ENCODE measurements at places on chromosomes 3 and 15. TPM values are rescaled to one million over a fixed set of nuclear protein-coding genes. Genes with fewer than 3 reads are reported as not detected.

GOLGA8S gene
- not detected for total RNA-seq

DNA sequence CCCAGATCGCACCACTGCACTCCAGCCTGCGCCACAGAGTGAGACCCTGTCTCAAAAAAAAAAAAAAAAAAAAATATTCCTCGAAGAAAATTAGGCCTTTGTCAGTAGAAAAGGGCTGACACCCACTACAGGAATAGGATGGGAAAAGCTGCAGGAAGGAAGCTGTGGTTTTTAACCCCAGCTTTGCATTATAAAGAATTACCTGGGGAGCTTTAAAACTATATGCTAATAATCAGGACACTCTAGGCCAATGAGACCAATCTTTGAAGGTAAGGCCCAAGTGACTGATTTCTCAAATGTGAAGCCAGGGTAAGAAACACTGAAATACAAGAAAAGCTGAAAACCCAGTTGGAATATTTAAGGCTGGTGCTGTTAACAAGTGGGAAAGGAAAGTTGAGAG lies 74.3 kb downstream of the RBPMS2 start:
- no peak for DNase-seq

GRCh38 chr3:150373234-150373875 lies 34.7 kb upstream of the TSC22D2 start:
- no peak for DNase-seq

EOGT gene
- total RNA-seq, result 43.2 TPM

GRCh38 chr3:56862352-56863062 lies 60.8 kb upstream of the ARHGEF3 start:
- DNase-seq, result peak; percentile 21

GRCh38 chr3:30035935-30036567 lies 570.4 kb upstream of the TGFBR2 start:
- no peak for DNase-seq

SLC2A2 gene
- not detected for total RNA-seq

EEFSEC gene
- total RNA-seq, result 8.6 TPM

SPRED1 gene
- 25.8 TPM for total RNA-seq

DNA sequence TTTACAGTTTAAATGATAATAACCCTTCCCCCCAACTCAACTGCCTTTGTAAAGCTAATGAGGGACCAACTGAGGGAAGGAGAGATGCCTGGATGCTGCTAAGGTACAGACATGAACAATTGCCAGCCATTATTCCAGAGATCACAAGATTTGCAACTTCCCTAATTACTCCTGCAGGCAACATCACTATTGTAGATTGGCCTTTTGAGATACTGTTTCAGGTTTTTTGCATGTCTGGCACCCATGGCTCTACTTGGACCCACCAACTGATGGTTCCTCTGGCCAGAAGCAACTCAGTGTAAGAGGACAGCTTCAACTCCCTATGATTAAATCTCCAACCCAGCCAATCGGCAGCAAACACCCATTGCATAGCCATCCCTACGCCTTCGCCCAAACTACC lies 478.7 kb downstream of the FHIT start:
- no peak for DNase-seq

GRCh38 chr15:24940236-24940635 lies 14.6 kb upstream of the SNRPN start:
- no peak for DNase-seq

GRCh38 chr3:170244576-170244975 lies 22.4 kb downstream of the PRKCI start:
- DNase-seq, result no peak

Data from myocyte (in vitro differentiated cells).